ENCODE measurements at places on chromosomes 5 and 9. TPM values are rescaled to one million over a fixed set of nuclear protein-coding genes. Genes with fewer than 3 reads are reported as not detected.

The BRINP1 gene
- total RNA-seq: 4.0 TPM

The GARNL3 gene
- total RNA-seq: 1.1 TPM

The RNF14 gene
- 45.2 TPM for total RNA-seq

The HK3 gene
- total RNA-seq: not detected

The GABRP gene
- total RNA-seq: under 0.01 TPM

The PCSK5 gene
- 9.8 TPM for total RNA-seq

The CNTFR gene
- total RNA-seq: 0.37 TPM

The CBY3 gene
- not detected for total RNA-seq

The CSF2 gene
- total RNA-seq: not detected

The SPINK5 gene
- total RNA-seq: not detected

The PCDHB16 gene
- 0.20 TPM for total RNA-seq

The ORM2 gene
- total RNA-seq: not detected

The PCDHB12 gene
- total RNA-seq: not detected

The IFNA13 gene
- not detected for total RNA-seq

The IL31RA gene
- 0.37 TPM for total RNA-seq

The DBH gene
- not detected for total RNA-seq

The SMIM32 gene
- total RNA-seq: not detected

The GZMA gene
- not detected for total RNA-seq

The LRRC19 gene
- not detected for total RNA-seq

The ZDHHC11 gene
- total RNA-seq: 2.0 TPM

The FOXD4L6 gene
- total RNA-seq: 0.37 TPM

The LIX1 gene
- not detected for total RNA-seq

The DMRT3 gene
- not detected for total RNA-seq

The PRDM12 gene
- not detected for total RNA-seq

The ZNF354C gene
- total RNA-seq: 6.6 TPM

The FUT7 gene
- not detected for total RNA-seq

The LRRC70 gene
- 0.98 TPM for total RNA-seq

The CCL27 gene
- total RNA-seq: not detected

The ABO gene
- not detected for total RNA-seq

The TTC23L gene
- total RNA-seq: not detected

The FOXD1 gene
- total RNA-seq: 1.4 TPM

The ORM1 gene
- total RNA-seq: not detected

The MSX2 gene
- total RNA-seq: 4.5 TPM

The DIRAS2 gene
- not detected for total RNA-seq

The CDKN2B-AS1 gene
- 11.7 TPM for total RNA-seq

The MSMP gene
- total RNA-seq: not detected

The ECM2 gene
- 3.3 TPM for total RNA-seq

The PCDH1 gene
- total RNA-seq: not detected

The KCTD16 gene
- total RNA-seq: under 0.01 TPM

The PCDH12 gene
- 1.2 TPM for total RNA-seq

The MAMDC2 gene
- 1.8 TPM for total RNA-seq

The C9orf50 gene
- not detected for total RNA-seq

The ANKRA2 gene
- total RNA-seq: 14.5 TPM

The PCDHA4 gene
- total RNA-seq: under 0.01 TPM

The CMYA5 gene
- 0.59 TPM for total RNA-seq

The CCDC152 gene
- total RNA-seq: 3.3 TPM

The ZER1 gene
- total RNA-seq: 16.8 TPM

The C5orf46 gene
- total RNA-seq: not detected

The WWC1 gene
- 4.9 TPM for total RNA-seq

The AQP7 gene
- 0.59 TPM for total RNA-seq

The ANKDD1B gene
- total RNA-seq: 0.37 TPM

The PLAC8L1 gene
- total RNA-seq: 0.20 TPM

The SVEP1 gene
- 16.4 TPM for total RNA-seq

The RNF208 gene
- total RNA-seq: not detected

Measured in subcutaneous preadipocyte (primary cell).